ENCODE measurements at places on chromosomes 3 and 15.

DNA sequence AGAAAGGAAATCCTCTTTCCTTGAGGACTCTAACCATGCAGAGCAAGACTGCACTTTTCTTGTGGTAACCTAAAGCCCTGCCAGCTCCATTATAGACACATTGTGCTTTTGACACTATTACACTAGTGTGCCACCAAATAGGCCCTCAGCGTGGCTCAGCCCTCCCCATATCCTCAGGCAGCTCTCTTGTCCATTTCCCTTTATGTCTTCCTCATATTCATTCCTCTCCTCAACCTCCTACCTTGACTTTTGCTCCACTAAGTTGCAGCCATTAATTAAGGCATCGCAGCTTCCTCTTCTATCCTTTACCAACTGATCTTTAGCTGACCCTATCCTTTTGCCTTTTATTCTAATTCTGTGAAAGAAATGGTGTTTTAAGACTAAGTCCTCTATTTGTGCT lies 3.7 kb downstream of the ATG7 start:
- DNase-seq: no peak

DNA sequence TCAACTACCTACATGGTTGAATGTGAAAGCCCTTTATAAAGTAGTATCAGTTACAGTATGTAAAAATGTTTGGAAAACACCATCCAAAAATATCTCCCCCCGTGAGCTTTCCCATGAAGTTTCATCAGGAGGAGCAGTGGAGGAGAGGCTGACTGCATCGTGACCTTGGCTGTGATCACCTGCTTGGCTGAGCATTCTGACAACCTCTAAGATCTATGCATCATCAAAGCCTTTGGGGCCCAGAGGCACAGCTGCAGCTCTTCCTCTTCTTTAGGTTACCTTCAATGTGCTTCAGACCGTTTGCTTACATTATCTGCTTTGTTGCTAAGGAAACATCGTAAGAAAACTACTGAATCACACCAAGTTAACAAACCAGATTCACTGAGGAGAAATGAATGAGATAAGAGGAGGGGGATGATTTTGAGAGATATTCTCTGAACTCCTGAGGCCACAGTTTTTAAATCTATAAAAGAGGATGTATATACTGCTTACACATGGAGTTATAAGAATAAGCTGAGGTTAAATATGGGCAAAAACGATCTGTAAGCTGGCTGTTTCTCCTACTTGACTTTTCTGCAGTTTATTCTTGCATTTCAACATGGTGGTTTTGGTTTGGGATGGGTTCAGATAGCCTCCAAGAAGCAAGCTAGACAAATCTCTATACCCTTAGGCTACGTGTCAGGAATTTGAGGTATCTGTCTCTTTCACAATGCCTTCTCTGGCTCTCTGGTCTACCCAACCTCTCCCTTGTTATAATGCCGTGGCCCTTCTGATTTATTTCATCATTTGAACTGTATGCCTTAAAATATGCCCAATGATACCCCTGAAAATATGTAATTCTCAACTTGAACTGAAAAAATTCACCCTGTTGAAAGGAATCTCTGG lies 4.0 kb downstream of the GCSAM start:
- no peak for DNase-seq

GRCh38 chr3:82505079-82505756 lies 743.8 kb upstream of the GBE1 start:
- DNase-seq: no peak

GRCh38 chr15:59276225-59277178 lies 69.9 kb downstream of the LDHAL6B start:
- DNase-seq: no peak

DNA sequence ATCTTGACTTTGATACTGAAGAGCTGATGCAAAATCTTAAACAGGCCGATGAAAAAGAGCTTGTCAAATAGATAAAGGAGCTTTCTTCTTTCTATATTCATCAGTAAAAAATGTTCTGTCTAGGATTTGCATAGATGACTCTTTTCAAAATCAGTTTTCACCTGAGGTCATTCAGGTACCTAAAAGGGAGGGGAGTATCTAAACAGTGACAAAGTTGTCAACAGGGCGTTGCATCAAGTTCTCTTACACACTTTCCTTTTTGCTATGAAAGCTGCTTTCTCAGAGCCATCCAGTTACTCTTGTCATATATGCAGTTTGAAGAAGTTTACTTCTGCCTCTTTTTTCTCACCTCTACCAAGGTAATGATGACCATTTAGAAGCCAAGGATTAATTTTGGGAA lies 60.0 kb downstream of the AKAP13 start:
- no peak for DNase-seq

GRCh38 chr3:172341482-172342059 lies 106.7 kb downstream of the GHSR start:
- peak; percentile 37 for DNase-seq

- DNase-seq: no peak
These were observed 684 bp upstream of the RPS27L start for GRCh38 chr15:63157891-63158431.

DNA sequence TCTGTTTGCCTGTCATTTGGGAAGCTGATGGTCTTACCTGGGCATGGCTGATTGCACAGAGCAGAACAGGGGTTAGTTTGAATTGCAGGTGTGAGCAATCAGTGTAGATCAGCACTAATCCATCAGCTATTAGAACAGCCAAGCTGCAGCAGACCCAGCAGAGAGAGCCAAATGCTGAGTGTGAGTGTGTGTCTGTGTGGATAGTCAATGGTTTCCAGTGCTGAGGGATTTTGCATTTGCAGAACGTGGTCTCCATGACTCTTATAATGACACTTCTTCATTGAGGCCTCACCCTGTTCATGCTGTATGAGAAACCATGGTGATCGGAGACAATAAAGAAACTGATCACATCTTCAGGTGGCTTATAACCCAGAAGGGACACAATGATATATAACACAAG lies 312.1 kb downstream of the SOX2 start:
- DNase-seq: no peak

- DNase-seq: no peak
These were observed 74.4 kb upstream of the CHRNB4 start for GRCh38 chr15:78715434-78715833.

- no peak for DNase-seq
These were observed 2.9 kb downstream of the NEDD4 start for GRCh38 chr15:55990516-55990915.

DNA sequence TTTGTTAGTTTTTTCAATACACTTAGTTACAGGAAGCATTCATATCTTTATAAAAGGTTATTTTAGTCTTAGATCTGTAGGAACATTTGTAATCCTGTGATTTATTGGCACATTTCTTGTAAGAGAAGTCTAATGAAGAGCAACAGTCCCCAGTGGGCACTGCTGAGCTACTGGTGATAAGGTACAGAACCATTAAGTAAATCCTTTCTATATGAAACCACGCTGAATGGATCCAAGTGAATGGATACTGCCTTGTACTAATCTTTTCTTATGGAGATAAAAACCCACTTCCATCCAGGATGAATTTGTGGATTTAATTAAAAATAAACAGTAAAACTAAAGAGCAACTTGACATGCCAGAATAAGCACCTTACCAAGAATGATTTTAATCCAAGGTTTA lies 64.0 kb downstream of the SHQ1 start:
- DNase-seq: no peak

DNA sequence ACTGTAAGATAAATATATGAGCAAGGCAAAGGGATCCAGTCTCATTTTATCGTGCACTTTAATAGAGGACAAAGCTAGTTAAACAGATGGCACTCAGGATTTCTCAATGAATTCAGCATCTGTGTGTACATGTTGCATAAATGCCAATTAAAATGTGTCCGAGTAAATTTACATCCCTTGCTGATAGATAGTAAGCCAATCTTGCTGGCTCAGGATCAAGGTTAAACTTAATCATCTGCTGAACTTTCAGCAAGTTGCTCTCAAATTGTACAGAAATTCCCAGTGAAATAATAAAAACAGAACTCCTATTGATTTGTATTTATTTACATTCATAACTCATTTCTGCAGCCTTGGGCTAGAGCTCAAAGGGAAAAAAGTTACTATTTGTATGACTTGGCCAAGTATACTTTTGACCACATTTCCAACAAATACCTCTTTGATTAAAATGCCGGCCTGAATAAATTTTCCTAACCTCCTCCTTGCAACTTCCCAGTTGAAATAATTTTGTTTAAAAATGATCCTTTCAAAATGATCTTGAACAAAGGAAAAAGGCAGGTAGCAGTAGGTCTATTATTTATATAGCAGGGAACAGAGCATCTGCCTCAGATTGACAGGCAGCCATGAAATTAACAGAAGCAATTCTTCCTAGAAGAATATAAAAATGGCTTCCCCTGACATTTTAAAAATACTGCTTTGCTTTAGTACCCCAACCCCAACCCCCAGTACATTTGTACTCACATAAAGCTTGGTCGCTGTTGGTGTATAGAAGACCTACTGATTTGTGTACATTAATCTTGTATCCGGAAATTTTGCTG lies 1001.9 kb downstream of the ROBO1 start:
- DNase-seq: peak; percentile 63

DNA sequence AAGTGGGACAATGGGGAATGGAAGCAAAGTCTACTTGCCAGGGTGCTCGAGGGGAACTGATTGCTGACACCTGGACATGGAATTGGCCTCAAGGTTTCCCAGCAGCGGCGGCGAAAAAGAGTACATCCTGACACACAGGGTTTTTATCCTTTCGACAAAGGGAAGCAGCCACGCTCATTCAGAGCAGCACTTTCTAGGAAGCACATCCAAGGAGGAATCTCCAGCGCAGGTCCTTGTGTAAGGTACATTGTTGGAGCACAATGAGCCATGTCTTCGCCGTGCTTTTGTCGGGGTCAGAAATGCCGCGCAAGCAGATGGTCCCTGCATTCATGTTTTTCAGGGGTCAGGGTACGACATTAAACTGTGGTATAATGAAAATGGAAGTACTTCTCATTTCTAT lies 16.8 kb downstream of the CACNA1D start:
- no peak for DNase-seq

DNA sequence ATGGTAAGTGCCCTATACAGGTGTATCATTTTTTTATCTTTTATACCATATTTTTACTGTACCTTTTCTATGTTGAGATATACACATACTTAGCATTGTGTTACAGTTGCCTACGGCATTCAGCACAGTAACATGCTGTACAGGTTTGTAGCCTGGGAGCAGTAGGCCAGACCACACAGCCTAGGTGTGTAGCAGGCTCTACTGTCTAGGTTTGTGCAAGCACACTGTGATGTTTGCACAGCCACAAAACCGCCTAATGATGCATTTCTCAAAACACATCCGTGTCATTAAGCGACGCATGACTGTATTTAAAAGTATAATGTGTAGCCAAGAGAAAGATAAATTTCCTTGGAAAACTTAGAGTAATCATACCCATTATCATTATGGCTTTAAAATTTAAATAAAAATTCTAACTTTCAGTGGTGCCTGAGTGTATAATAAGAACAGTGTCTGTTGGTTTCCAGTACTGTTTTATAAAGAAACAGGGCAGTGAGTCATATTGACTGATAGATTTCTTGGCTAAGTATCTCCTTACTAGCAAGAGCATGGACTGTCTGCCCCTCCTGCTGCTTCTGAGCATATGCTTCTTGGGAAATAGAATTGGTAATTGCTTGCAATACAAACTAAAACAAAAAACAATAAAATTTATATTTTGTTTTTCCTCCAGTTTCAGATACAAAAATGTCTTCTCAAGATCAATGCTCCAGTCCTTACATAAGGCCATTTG lies 18.3 kb downstream of the CALML4 start:
- DNase-seq: no peak

- no peak for DNase-seq
These were observed 68.1 kb downstream of the STRIT1 start for GRCh38 chr3:155225417-155225816.

GRCh38 chr3:126734106-126734723 lies 30.2 kb downstream of the CHCHD6 start:
- DNase-seq: no peak

DNA sequence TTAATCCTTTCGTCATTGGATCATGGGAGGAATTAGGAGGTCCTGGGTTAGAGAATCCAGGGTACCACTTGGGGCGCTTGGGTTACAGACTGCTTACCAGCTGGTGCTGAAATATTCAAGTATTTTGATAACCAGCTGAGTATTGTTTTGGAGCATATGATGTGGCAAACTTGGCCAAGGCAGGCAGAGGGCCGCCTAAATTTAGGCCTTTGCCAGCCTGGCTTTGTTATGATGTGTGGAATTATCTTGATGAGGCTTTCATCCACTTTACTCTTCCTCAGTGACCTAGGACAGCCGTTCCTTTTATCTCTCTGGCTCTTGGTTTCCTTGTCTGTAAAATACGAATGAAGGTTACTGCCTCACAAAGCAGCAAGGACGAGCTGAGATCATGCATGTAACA lies 6.9 kb downstream of the COPG1 start:
- no peak for DNase-seq

GRCh38 chr15:96538491-96538890 lies 208.0 kb downstream of the NR2F2 start:
- no peak for DNase-seq

DNA sequence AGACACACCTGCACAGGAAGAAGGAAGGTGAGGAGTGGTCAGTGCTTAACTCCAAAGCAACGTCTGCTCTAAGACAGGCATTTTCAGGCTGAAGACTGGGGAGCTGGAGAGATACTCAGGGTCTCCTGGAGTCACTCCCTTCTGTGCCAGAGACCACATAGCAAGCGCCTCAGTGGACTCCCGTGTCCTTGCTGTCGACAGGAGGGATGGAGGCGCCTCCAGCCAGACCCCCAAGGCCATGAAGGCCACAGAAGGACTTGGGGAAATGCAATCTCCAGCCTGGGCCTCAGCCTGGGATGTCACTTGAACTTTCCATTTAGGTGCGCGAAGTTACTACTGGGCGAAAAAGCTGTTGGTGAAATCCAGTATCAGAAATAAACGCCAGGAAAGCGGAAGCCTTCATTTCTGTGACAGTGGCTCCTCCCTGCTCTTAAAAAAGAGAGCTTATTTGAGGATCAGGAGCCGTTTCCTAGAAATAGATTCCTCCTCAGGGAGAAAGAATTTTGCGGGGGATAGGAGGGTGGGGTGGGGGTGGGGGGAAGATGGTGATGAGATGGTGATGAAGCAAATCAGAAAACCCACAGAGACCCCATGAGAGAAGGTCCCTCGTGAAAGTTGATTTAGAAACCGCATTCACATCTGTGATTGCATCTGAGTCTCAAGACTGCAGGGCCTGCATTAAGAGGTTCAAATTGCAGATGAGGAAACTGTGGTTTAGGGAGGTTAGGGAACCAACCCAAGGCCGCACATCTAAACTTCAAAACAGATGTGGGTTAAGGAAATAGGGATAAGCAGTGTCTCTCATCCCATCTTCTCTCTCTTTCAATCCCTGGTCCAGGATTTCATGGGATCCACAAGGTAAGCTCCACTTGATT lies 78.8 kb downstream of the ATP2B2 start:
- DNase-seq: no peak

DNA sequence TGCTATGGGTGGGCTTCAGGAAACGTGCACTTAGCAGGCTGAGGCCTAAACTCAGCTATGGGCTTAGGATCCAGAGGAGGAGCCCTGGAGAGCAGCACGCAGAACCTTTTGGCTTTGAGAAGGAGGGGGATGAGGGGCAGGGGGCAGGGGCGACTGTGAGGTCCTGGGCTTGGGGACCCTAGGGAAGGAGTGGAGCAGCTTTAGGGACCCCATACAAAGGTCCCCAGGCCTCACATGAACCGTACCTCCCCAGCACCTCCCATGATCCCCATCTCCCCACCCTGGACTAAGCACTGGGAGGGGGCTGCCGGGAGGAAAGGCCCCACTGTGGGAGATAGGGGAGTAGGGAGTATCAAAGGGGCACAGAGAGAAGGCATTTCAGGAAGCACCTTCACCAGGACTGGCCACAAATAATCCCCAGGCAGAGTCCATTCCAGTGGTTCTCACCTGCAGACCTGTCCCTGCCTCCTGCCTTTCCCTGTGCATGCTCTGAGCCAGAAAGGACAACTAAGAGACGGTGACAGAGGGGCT lies 62.0 kb upstream of the KLF13 start:
- DNase-seq: no peak

GRCh38 chr3:23991683-23992628 lies 46.9 kb downstream of the NR1D2 start:
- DNase-seq: peak; percentile 47

All from NCI-H1092 (cell line).